ENCODE measurements at places on chromosomes 2 and 18.
A peak's percentile ranks its signal among the peaks of the same experiment; 100 is the strongest.

DNA sequence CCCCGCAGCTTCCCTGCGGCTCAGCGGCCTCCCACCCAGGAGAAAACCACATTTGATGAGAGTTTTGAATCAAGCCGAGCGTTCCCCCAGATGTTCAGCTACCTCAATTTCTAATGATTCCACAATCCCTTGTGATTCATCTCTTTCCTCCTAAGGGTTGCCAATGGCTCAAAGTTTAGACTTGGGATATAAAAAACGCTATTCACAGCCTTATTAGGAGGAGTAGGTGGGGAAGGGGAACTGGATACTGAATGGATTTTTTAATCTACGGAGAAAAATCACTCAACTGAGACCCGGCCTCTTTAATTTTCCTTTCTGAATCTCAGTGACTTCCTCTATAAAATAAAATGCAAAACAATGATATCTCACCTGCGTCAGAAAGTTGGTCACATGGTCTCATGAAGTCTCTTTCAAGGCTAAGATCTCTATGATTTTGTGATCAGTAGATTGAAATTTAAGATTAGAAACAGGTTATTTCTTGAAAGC lies 192.6 kb upstream of the TCF4 start:
- no peak for DNase-seq

DNA sequence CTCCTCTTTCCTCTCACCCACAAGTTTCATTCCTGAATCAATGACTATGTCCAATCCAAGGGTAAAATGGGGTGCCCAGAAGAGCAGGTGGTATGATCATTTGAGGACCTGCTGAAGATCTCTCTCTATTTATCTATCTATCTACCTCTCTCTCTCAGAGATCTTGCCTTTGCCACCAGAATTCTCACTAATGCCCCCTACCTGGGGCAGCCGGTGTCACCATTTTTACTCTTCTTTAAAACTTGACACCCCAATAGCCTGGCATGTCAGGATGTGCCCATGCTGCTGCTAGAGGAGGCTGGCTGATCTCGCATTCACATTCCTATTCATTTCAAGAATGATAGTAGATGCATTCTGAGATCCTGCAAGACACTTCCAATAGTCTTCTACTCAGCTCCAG lies 24.3 kb upstream of the RPIA start:
- no peak for DNase-seq

- no peak for DNase-seq
These were observed 145.9 kb downstream of the COPS8 start for GRCh38 chr2:237231593-237231992.

DNA sequence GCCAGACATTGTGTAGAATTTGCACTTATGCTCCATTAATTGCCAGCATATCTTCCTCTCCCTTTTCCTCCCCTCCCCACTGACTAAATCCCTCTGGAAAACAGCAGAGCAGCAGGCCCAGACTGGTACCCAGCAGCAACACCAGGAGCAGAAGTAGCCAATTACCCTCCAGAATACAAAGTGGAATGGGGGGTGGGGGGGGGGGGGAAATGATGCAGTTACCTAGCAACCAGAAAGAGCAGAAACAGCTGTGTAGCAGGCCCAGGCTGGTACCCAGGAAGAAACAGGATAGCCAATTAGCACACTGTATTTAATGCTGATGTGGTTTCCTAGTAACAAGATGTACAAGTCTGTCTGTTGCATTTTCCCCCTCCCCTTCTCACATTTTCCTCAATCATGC lies 52.3 kb downstream of the KLF7 start:
- DNase-seq = no peak

GRCh38 chr18:24055009-24055804 lies 40.7 kb downstream of the TTC39C start:
- DNase-seq = no peak

DNA sequence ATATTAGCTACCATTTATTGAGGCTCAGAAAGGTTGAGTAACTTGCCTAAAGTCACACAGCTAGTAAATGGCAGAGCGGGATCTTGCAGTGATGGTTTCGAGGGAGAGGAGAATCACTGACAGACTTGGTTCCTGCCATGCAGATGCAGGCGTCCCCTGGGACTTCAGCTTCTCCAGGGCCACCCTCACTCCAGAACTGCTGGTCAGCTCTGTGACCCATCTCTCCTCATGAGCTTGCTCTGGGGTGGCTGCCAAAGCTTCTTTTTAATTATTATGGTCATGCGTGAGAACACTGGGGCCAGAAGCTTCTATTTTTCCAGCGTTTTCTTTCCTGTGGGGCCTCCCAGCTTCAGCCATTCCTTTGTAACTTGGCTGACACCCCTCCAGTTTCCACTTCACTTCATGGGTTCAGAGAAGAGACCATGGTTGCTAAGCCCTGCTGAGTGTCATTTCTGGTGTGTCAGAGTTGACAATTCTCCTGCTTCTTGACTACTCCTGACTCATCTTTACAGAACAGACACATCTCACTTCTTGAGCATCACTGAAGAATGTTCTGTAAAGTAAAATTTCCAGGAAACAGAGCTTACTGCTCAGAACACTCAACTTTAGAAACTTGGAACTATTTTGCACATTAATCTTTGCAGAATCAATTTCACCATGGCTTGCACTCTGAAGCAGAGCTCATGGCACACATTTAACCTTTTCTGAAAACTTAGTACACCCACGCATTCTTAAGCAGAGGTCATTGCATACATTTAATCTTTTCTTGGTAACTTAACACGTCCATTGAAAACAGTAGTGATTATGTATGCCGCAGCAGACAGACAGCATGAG lies 70.4 kb downstream of the IL1R2 start:
- peak; percentile 14 for DNase-seq

GRCh38 chr2:134314681-134315368 lies 61.0 kb downstream of the MGAT5 start:
- DNase-seq = no peak

DNA sequence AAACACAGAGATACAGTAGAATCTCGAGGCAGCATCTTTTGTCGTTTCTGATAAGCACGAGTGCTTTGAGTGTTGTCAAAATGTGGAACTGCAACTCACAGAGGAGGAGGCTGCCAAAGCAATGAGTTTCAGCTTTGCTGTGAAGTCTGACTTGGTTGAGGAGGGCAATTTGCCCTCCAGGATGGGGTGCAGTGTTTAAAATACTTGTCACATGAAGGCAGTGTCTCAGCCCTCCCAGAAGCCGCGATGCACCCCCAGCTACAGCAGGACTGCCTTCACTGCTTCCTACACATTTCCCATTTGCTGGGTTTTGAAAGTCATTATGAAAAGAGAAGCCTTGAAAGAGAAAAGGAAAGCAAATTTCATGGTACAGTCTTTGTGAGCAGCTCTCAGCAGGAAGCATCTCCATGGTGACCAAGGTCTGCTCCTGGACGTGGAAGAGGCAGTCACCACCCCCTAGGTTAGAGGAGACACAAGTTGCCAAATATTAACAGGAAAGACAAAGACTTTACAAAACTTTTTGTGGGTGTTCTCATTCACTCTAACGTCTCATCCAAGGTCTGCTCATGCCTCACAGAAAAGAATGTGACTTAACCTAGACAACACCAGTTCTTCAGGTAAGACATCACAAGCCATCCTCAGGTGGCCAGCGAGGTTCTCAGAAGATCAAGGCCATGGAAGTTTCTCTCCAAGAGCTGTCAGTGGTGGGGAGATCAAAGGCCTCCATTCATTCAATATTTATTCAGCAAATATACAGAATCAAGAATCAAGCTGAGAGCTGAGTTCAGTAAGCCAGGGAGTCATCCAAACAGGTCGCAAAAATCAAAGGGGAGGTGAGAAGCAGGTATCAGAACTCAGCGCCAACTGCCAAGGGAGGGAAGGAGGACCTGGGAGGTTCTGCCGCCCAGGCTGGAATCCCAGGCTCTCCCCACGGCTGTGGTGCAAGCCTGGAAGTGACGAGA lies 476.0 kb downstream of the EIPR1 start:
- no peak for DNase-seq

GRCh38 chr2:169363560-169364150 lies 1.3 kb upstream of the LRP2 start:
- no peak for DNase-seq

- DNase-seq = no peak
These were observed 357.3 kb downstream of the ZEB2 start for GRCh38 chr2:144162652-144163051.

- no peak for DNase-seq
These were observed 162.0 kb downstream of the RTP5 start for GRCh38 chr2:242031481-242032019.

GRCh38 chr2:61354543-61355197 lies 116.2 kb downstream of the USP34 start:
- no peak for DNase-seq

DNA sequence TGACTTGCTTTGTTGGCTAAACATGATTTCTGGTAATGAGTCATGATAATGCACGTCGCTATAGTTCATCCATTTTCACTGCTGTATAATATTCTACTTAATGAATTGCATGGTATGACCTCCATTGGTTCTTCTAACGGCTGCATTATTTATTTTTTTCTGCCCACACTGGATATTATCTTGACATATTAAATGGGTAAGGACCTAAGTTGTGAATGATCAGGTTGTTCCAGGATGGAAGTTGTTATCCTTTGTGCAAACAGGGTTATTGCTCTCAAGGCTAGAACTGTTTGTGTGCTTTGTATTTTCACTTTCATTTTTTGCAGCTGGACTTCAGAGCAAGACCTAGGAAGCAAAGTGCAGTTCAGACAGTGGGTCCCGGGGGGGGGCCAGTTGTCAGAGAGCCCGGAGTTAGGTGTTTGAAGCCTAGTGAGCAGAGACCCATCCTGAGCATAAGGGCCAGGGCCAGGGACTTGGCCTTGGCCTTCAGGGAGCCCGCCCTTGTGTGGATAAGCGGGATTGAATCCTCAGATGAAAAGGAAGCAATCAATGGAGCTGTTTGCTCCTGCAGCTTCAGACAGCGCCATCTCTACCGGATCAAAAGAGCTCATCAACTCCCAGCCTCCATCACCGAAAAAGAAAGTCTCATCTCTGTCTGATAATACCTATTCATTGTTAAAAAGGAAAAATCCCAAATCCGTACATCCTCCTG lies 48.2 kb downstream of the AGAP1 start:
- DNase-seq = no peak

GRCh38 chr2:109208071-109208950 lies 79.3 kb downstream of the SH3RF3 start:
- no peak for DNase-seq

DNA sequence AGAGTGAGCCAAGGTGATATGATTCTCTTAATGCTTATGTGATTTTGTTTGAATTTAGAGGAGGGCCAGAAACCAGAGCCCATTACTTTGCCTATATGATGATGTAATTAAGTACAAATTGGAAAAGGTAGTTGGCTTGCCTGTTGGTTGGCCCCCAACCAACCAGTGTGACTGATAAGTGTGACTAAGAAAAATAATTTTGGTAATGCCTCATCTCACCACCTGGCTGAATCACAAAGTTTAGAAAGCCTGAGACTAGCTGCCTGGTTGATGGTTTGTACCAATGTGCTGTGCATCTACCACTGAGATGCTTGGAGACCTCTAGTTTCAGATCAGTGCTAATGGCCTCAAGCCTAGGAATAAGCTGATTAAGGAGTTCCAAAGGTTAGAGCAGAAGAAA lies 338.7 kb downstream of the CDH2 start:
- DNase-seq = no peak

DNA sequence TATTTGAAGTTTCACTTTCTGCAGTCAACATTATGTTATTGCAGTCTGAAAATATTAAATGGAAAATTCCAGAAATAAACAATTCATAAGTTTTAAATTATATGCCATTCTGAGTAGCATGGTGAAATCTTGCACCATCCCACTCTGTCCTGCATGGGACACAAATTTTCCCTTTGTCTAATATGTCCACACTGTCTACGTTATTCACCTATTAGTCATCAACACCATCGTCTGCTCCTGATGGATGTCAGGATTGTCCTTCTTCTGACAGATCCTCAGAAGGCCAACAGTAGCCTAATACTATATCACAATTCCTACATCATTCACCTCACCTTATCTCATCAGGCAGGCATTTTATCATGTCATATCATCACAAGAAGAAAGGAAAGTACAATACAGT lies 163.1 kb downstream of the TXNL1 start:
- no peak for DNase-seq

- DNase-seq = no peak
These were observed 98.2 kb downstream of the HIBCH start for GRCh38 chr2:190221429-190221828.

- no peak for DNase-seq
These were observed 99.4 kb downstream of the ZNF516 start for GRCh38 chr18:76395609-76396008.

GRCh38 chr18:62933261-62933887 lies 218.0 kb downstream of the PHLPP1 start:
- no peak for DNase-seq

DNA sequence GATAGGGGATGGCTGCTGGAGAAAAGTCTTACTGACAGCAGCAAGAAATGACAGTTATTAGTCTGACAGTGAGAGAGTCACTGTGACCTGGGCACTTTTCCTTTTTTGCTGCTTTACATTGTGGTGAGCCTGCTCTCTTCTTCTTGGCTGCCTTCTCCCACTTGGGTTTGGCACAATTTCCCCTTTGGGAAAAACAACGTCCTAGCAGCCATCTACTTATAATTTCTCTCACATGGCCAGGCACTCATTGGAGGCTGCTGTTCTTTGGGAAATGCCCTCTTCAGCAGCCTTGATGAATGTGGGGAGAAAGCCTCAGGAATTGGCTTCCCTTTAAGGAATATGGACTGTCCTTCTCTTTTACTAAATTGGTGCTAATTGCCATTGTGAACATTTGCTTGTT lies 60.4 kb upstream of the SLC1A4 start:
- no peak for DNase-seq

- no peak for DNase-seq
These were observed 511.2 kb downstream of the METTL4 start for GRCh38 chr18:2060086-2060485.

- no peak for DNase-seq
These were observed 92.8 kb downstream of the AKAIN1 start for GRCh38 chr18:5104246-5104645.

DNA sequence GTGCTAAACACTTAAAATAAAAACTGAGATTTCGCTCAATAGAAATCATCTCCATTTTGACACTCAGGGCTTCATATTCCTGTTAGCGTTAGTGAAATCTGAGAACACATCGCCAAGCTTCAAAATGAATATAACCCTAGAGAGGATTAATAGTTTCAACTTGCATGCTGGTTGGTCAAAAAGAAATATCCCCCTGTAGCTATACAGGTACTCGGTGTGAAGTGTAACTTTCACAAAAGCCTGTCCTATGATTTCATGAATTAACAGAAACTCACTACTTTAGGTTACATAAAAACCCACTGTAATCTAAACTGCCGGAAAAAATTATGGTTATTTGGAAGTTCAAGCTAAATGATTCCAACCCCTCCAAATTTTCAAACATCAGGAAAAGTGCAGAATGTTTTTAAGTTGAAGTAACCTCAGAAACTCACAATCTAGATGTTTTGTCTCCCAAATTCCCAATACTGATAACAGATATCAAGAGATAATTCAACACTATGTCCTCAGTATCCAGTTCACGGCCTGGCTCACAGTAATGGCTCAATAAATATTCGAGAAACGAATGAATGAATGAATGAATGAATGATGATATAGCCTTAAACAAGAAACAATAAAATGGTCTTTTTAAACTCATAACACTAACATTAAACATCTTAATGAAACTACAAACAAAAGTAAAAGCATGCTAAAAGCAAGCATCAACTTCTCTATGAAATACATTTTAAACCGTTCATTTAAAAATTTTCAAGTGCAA lies 2.5 kb downstream of the TLK1 start:
- no peak for DNase-seq

Data from cerebellum (tissue), 4 donors.